Stimulated activated CD4-positive, alpha-beta T cell treated with anti-CD3 and anti-CD28 coated beads, Interleukin-12 subunit alpha, Interleukin-12 subunit beta, amount 100 ng/mL, for 4 hours (primary cell): ENCODE measurements at places on chromosomes 6 and 20.
A peak's percentile ranks its signal among the peaks of the same experiment; 100 is the strongest.

- no peak for DNase-seq
These were observed 87.7 kb downstream of the HIVEP2 start for GRCh38 chr6:142857233-142857761.

GRCh38 chr6:56582236-56582635 lies 60.5 kb downstream of the DST start:
- no peak for DNase-seq

DNA sequence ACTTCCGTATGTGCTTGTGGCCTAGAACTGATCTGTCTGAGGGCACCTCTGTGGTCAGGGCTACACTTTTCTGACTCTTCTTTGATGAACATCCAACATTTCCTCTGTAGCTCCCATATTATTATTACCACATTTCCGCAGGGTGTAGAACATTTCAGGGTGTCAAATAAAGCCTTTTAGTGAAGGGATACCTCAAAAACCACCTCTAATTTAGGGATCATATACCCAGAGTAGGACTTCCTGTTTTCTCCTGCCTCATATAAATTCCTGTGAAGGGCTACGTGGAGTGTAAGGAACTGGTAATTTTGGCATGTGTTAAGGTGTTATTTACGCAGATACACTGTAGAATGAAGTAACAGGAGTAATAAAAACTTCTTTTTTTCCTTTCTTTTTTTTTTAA lies 5.5 kb upstream of the MUC22 start:
- DNase-seq: no peak

DNA sequence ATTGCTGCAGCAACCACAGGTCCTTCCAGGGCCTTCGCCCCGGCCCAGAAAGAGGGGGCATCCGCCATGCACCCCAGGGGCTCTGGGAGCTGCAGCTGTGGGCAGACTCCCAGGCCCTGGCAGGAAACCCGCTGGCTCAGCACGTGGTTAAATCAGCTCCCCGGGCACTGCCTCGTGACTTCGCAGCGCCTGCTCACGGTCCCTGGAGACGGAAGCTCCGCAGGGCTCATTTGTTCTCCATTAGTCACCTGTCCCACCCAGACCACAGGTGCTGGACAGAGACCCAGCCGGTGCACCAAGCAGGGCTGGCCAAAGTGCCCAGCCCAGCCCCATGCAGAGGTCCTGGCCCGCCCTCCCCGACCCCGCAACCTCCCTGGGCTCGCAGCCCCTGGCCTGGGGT lies 14.7 kb downstream of the KCNQ2 start:
- no peak for DNase-seq

- DNase-seq: no peak
These were observed 54.4 kb downstream of the SNRNP48 start for GRCh38 chr6:7644417-7644816.

- DNase-seq: no peak
These were observed 9.2 kb downstream of the BEND3 start for GRCh38 chr6:107106165-107106564.

DNA sequence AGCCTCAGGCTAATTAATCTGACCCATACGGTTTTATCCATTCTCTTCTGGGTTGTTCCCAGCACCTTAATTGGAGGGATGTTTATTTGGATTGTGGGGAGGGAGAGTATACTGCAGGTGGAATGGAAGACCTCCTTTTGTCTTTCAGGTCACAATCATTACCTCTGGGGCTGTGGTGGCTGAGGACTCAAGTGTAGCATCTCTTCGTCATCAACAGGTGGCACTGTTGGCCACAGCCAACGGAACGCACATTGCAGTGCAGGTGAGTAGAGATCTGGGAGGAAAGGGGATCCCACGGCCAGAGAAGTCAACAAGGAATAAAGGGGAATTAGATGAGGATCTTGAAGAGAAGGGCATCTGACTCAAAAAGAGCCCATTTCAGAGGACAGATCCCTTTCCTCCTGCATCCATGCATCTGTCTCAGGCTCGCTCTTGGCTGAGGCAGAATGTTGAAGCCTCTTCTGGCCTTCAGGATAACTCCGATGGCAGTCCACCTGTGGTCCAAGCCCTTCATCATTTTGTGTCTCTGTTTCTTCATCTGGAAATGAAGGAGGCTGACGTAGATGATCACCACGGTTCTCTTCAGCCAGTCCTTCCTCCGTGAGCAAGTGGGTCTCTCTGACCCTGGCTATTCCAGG lies 3.2 kb upstream of the DEF6 start:
- DNase-seq: peak; percentile 38

DNA sequence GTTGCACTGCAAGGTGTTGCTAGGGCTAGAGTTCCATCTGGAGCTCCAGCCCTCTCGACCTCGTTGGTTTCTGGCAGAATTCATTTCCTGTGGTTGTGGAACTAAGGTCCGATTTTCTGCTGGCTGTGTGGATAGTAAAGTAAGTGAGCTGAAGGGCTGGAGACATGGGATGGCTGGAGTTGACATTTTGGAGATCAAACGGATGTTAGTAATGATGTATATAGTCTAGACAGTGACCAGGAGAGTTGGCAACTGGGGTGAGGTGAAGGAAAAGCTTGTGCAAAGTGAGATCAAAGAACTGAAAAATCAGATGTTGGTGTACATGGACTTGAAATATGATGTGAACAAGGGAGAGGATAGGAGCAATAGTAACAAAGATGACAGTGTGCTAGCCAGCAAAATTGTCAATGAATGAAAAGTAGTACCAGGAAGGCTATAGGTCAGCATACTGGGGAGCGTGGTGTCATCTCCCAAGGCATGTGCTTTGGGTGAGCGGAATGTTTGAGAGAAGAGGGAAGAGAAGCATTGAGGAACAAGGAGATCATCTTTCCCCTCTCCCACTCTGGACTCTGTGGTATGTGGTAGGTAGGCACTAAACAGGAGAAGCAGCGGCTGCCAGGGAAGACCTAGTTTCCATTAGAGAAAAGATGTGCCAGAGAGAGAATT lies 7.8 kb downstream of the QRSL1 start:
- no peak for DNase-seq

GRCh38 chr6:125944434-125944816 lies 12.1 kb upstream of the HINT3 start:
- DNase-seq: no peak

DNA sequence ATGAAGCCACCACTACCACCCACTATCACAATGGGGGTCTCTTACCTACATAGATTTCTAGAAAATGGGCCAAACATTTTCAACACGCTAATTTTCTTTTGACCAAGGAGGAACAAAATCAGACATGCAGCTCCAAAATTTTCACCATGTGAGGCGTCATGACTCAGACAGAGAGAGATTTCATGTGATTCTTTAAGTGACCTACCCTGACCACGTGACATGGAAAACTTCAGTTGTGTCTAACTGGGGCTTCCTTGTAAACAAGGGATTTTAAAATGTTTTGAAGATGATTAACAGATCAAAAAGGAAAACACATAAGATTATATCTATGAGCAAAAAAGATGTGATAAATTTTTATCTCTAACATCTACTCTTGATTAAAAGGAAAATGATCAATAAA lies 199.2 kb downstream of the TBXT start:
- DNase-seq: no peak

- DNase-seq: no peak
These were observed 253.4 kb downstream of the EPHA7 start for GRCh38 chr6:93165850-93166430.

DNA sequence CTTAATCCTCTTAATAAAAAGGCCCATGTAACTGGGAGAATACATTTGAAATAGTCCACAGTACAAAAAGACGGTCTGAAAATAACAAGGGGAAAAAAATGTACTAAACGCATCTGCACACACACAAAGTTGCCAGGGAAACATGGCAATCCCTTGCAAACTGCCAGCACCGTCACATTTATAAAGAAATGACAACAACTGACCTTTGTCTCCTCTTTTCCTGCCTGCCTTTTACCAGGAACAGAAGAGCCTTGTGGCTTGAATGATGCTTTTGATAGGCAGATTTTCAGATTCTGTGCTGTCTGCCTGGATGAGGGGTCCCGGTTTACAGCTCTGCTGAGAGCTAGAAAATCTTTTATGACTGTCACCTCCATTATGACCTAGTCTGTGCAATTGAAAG lies 308.6 kb upstream of the ZFP64 start:
- DNase-seq: no peak

GRCh38 chr20:51574248-51575033 lies 31.9 kb upstream of the NFATC2 start:
- no peak for DNase-seq

GRCh38 chr20:33653218-33653899 lies 8.8 kb upstream of the C20orf144 start:
- DNase-seq: no peak

DNA sequence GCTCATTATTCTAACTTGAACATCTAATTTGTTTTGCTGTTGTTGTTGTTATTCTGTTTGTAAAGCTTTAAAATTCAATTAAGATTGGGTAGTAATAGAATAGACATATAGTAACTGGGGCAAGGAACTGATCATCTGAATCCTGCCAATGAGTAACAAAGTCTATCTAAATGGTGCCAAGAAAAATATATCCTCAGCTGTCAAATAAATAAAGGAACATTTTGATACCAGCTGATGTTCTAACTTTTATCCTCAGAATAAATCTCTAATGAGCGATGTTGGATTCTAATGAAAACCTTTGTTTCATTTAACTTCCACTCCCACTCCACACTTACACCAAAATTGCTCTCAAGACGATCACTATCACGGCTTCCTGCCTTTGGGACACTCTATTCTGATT lies 210.9 kb downstream of the TINAG start:
- DNase-seq: no peak

- DNase-seq: no peak
These were observed 209.1 kb upstream of the CDYL start for GRCh38 chr6:4567141-4567540.

DNA sequence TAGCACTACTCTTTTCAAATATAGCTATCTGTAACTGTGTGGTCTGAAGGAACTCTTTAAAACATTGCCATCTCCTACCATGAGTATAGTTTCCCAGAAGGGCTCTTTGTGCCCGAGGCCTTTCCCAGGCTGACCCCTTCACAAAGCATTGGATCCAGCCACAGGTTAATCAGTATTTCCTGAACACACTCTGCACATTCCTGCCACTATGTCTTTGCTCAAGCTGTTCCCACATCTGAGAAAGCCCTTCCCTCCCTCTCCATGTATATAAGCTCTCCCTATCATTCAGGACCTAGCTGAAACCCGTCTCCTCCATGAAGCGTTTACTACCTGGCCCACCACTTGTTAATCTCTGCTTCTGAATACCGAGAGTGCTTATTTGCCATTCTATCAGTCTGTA lies 47.8 kb upstream of the PKHD1 start:
- DNase-seq: no peak

- DNase-seq: no peak
These were observed 5.2 kb downstream of the TEAD3 start for GRCh38 chr6:35491558-35492257.

GRCh38 chr6:104930939-104931338 lies 26.0 kb upstream of the LIN28B start:
- DNase-seq: no peak

DNA sequence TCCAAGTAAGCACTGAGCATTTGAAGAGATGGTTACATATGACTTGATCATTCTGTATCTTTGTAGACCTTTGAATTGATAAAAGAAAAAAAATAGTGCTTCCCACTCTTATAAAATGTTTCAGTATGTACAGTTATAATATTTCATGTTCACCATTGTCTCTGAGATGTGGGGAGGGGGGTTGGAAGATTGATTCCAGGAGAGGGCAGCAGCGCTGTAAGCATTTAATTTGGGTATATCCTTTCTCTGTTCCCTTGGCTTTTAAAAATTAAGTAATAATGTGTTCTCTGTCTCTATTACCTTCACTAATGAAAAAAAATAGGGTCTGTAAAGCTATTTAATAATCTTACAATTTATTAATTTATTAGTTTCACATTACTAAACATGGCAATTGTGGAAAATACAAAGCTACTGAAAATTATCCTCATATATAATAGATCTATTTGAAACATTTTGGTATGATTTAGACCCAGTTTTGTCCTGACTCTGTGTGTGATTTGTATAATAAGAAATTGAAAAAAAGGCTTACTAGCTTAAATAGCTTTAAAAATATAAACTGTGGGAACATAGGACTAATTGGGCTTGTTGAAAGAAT lies 341.2 kb downstream of the CDKAL1 start:
- DNase-seq: no peak

DNA sequence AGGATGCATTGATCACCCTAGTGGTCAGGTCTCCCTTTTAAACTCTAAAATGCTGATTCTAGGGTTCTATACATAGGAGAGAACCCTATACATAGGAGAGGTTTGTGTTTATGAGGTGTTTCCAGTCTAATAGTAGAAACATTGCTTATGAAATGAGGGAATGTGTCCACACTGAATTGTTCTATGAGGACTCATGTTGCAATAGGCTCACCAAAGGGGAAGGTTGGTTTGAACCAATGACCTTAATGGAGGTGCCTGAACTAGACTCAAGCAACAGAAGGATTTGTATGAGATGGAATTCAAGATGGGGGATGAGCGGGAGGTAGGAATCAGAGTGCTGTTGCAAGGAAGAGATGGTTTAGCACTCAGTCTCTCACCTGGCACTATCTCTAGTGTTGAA lies 33.5 kb upstream of the UBR2 start:
- no peak for DNase-seq

DNA sequence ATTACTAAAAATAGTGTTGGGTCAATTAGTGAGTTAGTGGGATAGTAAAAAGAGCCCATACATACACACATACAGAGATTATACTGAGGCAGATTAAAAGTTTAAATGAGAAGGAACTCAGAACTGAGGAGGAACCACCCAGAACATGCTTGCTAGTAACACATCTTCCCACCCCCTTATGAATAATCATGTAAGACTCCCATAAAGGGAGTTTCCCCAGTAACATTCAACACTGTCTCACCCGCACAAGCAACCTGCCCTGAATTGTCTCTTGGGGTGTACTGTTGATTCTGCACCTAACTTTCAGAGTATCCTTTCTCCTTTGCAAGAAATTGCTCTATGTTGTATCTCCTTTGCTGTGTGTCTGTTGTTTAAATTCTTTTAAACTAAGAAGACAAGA lies 11.1 kb upstream of the HLA-DQB2 start:
- no peak for DNase-seq

DNA sequence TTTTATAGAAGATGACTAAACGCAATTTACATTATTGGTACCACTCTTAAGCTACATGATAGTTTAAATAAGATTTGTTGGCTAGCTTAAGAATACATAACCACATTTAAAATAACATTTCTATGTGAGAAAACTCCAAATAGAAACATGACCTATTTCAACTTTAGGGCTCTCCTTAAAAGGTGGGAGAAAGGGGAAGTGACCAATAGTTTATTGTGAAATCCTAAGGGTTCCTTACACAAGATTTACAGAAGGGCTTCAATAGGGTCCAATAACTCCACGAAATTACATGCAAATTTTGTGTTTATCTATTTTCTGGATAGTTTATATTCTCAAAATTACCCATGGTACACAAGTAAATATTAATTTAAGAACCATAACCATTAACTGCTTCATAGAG lies 91.6 kb upstream of the DST start:
- no peak for DNase-seq

DNA sequence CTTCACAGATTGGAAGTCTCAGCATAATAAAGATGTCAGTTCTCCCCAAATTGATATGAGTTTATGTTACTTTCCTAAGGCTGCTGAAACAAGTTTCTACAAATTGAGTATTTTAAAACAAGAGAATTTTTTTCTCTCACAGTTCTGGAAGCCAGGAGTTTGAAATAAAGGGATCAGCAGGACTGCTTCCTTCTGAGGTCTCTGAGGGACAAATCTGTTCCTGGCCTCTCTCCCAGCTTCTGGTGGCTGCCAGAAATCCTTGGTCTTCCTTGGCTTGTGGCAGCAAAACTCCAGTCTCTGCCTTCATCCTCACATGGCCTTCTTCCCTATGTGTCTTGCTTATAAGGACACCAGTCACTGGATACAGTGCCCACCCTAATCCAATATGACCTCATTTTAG lies 136.1 kb downstream of the TFAP2A start:
- no peak for DNase-seq

- no peak for DNase-seq
These were observed 33.1 kb downstream of the CDS2 start for GRCh38 chr20:5159928-5160327.
